Kidney tubule cell (primary cell): ENCODE measurements at places on chromosomes 3 and 15.
A peak's percentile ranks its signal among the peaks of the same experiment; 100 is the strongest.

DNA sequence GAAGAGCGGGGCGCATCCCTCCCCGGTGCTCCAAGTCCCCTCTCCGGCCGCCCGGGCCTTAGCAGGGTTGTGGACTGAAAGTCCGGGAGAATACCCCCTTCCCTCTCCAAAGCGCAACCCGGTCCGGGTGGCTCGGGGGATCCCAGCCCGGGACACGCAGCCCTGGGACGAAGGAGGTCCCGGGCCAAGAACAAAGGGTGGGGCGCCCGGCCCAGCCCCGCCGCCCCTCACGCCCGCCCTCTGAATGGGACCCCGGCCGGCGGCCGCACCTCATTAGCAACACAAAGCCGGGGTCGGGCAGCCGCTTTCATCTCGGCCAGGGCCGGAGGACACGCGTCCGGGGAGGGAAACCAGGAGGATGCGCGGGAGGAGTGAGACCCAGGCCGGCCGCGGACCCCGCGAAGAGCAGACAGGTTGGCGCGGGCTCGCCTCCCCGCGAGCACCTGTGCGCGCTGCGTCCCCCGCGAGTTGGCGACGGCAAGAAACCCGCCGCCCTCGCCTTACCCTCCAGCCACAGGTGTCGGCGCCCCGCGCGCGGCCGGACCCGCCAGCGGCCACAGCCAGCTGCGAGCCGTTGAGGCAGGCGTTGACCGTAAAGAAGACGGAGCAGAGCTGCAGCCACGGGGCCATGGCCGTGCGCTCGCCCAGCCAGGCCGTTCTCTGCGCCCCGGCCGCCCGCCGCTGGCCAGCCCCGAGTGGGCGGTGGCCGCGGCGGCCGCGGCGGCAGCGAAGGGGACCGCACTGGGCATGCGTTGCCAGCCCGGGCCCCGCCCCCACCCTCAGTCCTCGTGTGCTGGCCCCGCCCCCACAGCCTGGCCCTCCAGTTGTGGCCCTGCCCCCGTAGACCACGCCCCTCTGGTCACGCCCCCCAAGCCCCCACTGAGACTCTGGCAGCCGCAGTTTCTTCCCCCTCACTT is at the start of gene IL17RD:
TSS of gene IL17RD (minus strand) at position 697 of the 917 bp plus-strand sequence. CDS start at position 630, 67 bp downstream.
- DNase-seq, result peak; percentile 81

DNA sequence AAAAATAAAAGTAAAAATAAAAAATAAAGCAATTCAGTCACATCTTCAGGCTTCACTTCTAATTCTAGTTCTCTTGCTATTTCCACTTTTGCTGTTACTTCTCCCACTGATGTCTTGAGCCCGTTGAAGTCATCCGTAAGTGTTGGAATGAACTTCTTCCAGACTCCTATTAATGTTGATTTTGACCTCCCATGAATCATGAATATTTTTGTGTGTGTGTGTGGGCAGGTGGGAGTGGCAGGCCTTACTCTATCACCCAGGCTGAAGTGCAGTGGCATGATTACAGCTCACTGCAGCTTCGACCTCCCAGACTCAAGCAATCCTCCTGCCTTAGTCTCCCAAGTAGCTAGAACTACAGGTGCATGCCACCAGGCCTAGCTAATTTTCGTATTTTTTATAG is 10.7 kb downstream of the USP4 start:
- DNase-seq, result no peak

- DNase-seq, result no peak
Observed at GRCh38 chr15:22951381-22952280, 28.5 kb downstream of the CYFIP1 start.

DNA sequence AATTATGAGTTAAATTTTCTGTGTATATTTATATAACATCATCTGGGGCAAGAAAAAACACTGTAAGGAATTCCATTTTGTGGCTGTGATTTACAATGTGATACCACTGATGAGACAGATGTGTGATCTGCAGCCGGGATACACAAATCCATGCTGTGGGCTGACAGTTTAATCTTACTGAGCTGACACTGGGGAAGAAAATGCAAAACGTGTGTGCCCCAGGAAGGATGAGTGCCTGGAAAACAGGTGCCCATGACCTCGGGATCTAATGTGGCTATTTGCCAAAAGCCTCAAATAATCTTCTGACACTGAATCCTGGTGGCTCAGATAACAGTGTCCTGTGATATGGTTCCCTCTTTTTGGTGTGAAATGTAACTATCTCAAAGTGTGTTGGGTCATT is 10.5 kb downstream of the MYRIP start:
- DNase-seq, result no peak

GRCh38 chr3:63450023-63450422 is 171.9 kb downstream of the SYNPR start:
- DNase-seq, result peak; percentile 39

DNA sequence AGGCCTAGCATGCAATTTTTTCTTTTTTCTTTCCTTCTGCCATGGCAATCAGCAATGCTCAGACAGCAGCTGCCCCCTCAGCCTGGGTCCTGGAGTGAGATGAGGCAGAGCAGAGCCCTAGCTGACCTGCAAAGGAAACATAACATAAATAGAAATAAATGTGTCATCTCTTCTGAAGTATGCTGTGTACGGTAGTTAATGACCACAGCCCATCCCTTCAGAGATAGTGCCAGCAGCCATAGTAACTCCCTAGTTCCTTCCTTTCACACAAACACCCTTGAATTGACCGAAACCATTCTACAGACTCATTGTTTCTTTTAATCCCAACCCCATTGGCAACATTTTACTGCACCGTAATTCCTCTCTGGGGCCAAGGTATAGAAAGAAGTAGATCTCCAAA is 8.4 kb upstream of the CD47 start:
- no peak for DNase-seq
